ENCODE measurements at places on chromosomes 3 and 15.

- DNase-seq = peak; percentile 75
Observed at GRCh38 chr15:68700455-68701123, 120.1 kb downstream of the ANP32A start.

DNA sequence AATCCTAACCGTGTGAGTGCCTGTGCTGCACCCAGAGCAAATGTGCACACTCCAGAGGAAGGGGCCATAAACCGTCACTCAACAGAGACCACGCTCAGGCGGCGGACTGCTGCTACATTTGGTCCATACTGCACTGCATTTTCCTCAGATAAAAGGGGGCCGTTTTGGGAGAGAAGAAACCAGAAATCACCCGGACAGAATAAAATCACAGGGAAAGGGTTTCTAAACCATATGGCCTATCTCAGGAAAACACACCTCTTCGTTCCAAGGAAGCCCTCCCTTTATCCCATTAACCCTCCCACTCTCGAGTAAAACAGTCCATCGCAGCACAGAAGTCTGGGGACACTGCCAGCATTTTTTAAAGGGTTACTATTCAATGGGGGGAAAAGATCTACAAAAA, 7.6 kb downstream of the IL17RD start:
- DNase-seq = no peak

DNA sequence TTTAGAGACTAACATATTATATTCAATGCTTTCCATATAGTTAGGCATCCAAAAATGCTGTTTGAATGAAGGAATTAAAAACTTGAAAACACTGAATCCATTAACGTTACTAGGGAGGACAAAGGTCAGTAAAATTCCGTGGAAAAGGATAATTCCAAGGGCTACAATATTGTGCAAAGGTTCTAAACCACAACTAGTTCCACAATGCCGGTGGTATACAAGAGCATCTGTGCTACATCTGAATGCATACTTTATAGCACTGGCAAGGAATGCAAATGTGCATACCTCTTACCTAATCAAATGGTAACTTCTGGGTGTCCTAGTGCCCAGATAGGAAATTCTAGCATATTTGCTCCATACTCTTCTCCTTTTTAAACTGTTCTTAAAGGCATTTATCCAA, 2.2 kb downstream of the ICE2 start:
- DNase-seq = no peak

GRCh38 chr15:74428442-74428787, 5.3 kb downstream of the SEMA7A start:
- no peak for DNase-seq

- no peak for DNase-seq
Observed at GRCh38 chr3:90132197-90132596, 1024.8 kb downstream of the EPHA3 start.

- DNase-seq = no peak
Observed at GRCh38 chr3:196055683-196056270, 26.1 kb downstream of the TFRC start.

DNA sequence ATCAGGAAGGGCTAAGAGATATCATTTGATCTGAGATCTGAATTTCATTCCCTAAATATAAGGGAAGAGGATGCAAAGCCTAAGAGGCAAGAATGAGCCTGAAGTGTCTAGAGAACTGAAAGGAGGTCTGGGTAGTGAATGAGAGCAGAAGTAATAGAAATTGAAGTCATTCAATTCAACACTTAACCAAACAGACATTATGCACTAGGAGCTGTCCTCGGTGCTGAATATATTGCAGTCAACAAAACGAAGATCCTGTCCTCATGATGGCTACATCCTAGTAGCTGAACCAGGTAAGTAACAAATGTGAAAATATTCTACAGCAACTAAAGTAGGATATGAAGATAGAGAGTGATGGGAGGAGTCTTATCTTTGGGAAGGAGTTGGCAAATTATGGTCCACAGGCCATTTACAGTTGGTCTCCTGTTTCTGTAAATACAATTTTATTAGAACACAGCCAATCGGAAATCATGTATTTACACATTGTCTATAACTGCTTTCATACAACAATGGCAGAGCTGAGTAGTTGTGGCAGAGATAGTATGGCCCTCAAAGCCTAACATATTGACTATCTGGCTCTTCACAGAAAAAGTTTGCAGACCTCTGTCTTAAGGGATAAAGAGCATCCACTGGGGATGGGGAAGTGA, 192.9 kb upstream of the CADPS start:
- DNase-seq = no peak

GRCh38 chr15:87538327-87538834, 718.2 kb downstream of the NTRK3 start:
- DNase-seq = no peak

Data from NCI-H146 (cell line).